Cortex of kidney (tissue), 1 donor: ENCODE measurements at places on chromosomes 7 and 10.

DNA sequence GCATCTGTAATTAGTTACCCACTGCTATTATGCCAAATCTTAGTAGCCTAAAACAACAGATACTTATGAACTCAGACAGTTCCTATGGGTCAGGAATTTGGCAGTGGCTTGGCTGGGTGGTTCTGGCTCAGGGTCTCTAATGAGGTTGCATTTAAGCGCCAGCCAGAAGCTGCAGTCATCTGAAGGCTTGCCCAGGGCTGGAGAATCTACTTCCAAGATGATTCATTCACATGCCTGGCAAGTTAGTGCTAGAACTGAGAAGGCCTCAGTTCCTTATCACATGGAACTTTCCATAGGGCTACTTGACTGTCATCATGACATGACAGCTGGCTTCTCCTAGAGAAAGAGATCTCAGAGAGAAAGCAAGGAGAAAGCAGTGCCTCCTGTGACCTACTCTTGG lies 121.3 kb downstream of the AVL9 start:
- no peak for DNase-seq

DNA sequence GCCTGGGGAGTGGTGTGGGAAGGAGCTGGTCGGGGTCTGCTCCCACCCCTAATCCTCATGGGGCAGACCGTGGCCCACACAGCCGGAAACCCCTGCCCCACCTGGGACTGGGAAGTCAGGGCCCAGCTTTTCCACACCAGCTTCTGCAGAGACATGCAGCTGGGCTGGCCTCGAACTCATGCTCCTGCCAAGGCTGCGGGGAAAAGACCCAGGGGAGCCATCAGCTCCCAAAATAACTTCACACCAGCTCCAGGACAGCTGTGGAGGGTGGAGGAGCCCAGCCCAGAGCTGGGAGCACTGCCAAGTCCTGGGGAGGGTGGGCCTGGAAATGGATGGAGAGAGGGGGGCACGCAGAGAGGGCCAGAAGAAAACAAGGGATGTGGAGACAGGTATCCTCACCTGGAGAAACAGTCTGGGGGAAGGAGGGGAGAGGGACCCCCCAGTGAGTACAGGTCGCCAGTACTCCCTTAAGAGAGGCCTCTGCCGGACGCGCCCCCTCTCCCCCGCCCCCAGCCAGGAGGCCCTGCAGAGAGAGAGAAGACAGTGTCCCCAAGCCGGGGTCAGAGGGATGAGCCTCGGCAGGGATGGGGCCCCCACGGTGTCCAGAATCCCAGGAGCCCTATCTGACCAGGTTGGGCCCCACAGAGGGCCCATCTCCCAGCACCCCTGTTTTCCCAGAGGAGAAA lies 11.5 kb upstream of the GRIFIN start:
- no peak for DNase-seq

DNA sequence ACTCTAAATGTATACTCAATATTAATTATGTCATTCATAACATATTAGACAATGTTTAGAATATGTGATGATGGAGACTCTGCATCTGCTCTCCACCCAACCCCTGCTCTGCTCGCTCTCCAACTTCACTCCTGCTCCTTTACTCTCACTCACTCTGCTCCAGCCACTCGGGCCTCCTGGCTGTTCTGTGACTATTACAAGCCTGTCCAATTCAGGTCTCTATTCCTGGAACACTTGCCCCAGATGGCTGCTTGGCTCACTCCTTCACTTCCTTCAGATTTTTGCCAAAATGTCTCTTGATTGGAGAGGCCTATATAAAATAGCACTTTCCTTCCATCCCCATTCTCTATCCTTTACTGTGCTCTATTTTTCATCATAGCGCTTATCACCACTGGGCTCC lies 84.8 kb downstream of the HBP1 start:
- no peak for DNase-seq

DNA sequence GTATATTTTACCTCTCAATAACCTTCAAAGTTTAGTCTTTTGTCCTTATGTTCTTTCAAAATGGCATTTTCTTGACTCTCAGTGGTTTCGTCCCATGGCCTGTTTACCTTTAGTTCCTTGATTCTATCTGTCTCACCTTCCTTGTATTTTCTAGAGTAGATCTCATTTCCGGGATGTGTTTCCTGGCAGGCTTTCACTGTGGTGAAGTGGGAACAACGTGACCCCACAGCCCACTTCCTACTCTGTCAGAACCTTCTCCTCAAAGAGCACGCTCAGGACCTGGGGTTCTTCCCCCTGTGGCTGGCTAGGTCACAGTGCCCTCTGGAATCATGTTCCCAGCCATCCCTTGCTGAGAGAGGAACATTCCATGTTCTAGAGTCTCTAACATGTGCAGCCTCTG lies 129.9 kb upstream of the ZNF32 start:
- no peak for DNase-seq

- DNase-seq = no peak
Observed at GRCh38 chr10:72335394-72336258, 19.1 kb downstream of the DNAJB12 start.

DNA sequence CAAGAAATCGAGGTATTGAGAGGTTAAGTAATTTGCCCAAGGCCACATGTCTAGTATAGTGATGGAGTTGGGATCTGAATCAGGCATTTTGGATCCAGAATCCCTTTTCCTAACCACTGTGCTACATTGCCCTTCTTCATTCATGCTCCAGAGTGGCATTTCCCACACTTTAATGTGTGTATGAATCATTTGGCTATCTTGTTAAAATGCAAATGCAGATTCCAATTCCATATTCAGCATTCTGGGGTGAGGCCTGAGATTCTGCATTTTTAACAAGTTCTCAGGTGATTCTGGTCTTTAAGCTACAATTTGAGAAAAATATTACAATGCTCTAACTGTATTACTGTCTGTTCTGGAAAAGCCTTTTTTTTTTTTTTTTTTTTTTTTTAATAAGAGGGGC lies 631.3 kb downstream of the PHTF2 start:
- no peak for DNase-seq

DNA sequence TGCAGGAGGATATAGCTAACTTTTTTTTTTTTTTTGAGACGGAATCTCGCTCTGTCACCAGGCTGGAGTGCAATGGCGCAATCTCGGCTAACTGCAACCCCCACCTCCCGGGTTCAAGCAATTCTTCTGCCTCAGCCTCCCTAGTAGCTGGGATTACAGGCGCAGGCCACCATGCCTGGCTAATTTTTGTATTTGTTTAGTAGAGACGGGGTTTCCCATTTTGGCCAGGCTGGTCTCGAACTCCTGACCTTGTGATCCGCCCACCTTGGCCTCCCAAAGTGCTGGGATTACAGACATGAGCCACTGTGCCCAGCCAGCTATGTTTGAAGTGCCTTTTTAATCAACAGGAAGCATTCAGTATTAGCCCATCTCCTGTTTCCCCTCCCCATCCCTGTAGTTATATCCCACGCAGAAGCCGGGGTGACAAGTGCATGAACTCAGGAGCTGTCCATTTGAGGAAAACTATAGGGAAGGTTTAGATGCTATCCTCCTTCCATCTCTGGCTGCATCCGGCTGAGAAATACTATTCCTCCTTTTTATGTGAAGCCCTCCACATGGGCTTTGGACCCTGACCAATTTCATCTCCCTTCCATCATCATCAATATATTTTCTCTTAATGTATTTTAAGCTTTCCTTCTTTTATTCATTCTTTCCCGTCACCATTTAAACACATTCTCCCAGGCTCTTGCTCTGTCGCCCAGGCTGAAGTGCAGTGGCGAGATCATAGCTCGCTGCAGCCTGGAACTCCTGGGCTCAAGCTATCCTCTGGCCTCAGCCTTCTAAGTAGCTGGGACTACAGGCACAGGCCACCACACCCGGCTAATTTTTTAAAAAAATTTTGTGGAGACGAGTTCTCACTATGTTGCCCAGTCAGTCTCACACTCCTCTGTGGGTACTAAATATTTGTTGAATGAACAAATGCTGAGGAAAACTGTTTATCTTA lies 1.3 kb upstream of the POT1 start:
- no peak for DNase-seq

DNA sequence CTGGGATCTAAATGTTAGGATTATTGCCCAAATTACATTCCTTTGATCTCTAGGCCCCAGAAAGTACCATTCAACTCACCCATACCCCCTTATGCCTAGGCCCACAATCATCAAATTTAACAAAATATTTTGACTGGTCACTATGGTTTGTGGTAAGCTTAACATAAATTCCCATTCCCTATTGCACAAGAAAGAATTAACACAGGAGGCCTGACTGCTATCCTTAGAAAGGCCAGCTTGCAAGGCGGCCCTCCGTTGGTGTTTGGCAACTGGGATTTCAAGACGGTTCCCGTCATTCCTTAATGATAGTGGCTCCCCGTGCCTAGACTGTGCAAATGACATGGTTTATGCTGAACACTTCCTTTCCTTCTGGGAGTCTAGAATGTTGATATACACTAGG lies 29.6 kb downstream of the ARHGAP21 start:
- no peak for DNase-seq

DNA sequence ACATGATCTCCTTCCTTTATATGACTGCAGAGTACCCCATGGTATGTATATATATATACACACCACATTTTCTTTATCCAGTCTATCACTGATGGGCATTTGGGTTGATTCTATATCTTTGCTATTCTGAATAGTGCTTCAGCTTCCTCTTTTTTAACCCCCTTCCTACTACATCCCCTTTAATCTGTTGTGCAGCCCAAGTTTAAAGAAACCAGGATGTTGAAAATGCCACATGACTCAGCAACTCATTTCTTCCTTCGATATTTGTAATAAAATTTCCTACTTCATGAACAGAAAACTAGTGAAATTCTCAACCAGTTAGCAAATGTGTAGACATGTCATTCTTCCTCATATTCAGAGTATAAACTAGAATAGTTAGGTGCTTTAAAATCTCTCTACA lies 1245.7 kb upstream of the SORCS1 start:
- DNase-seq = no peak

DNA sequence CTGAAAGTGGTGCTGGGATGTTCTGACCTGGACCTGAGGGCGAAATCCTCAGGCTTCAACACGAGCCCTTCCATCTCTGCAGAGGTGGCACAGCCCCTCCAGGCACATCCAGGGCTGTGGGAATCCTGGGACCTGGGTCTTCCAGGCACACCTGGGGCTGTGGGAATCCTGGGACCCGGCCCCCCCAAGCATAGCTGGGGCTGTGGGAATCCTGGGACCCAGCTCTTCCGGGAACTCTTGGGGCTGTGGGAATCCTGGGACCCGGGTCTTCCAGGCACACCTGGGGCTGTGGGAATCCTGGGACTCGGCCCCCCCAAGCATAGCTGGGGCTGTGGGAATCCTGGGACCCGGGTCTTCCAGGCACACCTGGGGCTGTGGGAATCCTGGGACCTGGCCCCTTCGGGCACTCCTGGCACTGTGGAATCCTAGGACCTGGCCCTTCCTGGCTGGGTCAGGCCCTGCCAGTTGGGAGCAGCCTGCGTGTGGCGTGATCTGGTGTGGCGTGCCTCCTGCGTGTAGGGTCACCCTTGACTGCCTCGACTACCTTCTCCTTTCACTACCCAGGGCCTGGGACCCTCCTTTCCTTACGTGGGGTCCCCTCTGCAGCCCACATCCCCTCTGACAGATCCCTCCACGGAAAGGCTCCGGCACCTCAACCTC lies 124.0 kb downstream of the WDR37 start:
- no peak for DNase-seq

DNA sequence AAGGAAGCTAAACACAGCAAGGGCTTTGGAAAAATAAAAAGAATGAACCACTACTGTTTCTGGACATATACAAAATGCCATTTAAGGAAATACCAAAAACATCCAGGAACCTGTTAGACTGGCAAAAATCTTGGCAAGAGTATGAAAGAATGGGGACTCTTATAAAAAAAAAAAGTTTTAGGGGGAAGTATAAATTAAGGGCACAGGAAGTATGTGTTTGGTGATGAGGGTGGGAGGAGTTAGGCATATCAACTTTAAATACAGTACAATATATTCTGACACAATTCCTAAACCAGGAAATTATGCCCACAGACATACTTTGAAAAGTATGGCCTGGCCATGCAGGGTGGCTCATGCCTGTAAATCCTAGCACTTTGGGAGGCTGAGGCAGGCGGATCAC lies 74.2 kb downstream of the WAPL start:
- no peak for DNase-seq

- no peak for DNase-seq
Observed at GRCh38 chr7:149635561-149636329, 137.6 kb downstream of the ZNF467 start.

- no peak for DNase-seq
Observed at GRCh38 chr10:4909118-4909517, 54.1 kb upstream of the AKR1C1 start.

DNA sequence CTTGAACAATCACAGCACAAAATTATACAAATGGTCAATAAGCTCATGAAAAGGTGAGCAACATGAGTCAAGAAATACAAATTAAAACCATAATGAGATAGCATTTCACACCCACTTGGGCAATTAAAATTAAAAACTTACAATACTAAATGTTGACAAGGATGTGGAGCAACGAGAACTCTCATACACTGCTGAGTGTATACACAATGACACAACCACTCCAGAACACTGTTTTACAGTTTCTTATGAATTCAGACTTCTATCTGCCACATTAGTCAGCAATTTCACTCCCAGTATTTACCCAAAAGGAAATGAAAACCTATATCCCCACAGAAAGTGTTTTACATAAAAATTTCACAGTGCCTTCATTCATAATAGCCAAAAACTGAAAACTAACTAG lies 31.1 kb downstream of the GDI2 start:
- no peak for DNase-seq

GRCh38 chr7:77415823-77416620 lies at the start of gene GSAP:
TSS of gene GSAP (minus strand) at chr7:77416349. CDS start at chr7:77416321, 28 bp downstream.
- DNase-seq = no peak

GRCh38 chr7:157482517-157483087 lies 145.8 kb downstream of the DNAJB6 start:
- no peak for DNase-seq
